HepG2 (cell line): ENCODE measurements at places on chromosomes 4 and X. TPM values are rescaled to one million over a fixed set of nuclear protein-coding genes. Genes with fewer than 3 reads are reported as not detected.

GRCh38 chr4:69322055-69322454 lies 41.8 kb downstream of the UGT2B28 start:
- no peak for DNase-seq

- DNase-seq = no peak
These were observed 36.9 kb downstream of the PGRMC1 start for GRCh38 chrX:119272882-119273419.

- DNase-seq = no peak
These were observed 85.1 kb upstream of the HPRT1 start for GRCh38 chrX:134374910-134375309.

GRCh38 chr4:43778187-43778915 lies 670.3 kb downstream of the KCTD8 start:
- DNase-seq = no peak

DNA sequence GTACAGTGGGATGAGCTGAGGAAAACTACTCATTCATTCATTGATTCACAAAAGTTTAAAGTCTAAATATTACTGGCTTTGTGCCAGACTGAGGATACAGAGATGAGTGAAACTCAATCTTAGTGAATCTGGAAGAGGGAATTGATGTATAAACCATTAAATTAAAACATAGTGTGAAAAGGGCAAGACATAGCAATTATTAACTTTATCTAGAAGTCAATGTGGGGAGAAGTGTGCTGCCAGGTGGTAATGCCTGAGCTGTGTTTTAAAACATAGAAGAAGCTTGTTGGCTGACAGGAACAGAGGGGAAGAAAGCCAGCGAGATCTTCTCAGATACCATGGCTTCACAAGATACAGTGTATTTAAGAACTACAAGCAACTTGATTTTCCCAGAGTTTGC lies 153.4 kb downstream of the BMPR1B start:
- no peak for DNase-seq

DNA sequence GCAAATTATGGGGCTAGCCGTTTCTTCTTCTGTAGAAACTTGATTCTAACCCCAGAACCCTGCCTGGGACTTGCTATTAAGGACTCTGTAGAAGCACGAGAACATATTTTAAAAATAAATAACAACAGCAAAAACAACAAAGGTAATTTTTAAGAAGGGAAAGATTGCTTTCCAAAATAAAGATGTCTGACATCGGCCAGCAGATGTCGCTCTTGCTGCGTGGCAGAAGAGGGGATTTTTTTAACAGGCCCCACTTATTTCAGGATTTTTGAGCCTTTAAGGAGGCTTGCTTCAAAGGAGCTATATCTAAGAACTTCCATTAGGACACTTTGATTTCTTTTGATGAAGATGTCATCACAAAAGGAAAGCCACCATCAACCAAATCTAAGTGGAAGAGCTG lies 62.8 kb upstream of the EGFL6 start:
- peak; percentile 2 for DNase-seq

- DNase-seq = no peak
These were observed 1.3 kb upstream of the SEPSECS start for GRCh38 chr4:25161593-25161950.

Gene GJB1
- polyA plus RNA-seq = 161 and 197 TPM in 2 replicates
